ENCODE measurements at places on chromosomes 6 and 20.

DNA sequence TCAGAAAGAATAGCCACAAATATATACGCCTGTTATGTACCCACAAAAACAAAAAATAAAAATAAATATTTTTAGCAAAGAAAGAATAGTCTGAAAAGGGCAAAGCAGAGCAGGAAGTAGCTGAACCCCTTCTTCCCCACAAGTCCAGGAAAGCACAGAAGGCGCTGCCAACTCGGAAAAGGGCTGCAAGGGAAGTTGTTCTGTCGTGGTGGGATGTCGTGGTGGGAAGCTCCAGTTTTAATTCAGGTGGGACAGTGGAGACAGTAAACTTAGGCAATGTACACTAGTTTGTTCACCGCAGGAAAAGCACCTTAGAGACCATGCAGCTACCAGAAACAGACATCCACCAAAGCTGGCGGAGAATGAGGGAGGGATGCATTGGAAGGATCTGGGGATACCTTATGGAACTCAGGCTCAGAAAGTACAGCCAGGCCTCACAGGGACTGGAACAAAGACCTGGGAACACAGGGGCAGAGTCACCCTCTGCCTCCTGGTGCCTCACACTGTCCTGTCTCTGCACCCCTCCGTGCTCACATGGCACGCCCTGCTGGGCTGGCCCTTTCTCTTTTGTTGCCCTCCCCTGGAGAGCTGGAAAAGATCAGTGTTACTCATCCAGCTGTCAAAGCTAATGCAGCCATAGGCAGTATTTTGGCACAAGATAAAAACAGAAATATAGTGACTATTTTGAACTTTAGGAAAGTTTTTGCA is 3.3 kb upstream of the APMAP start:
- DNase-seq, result no peak

DNA sequence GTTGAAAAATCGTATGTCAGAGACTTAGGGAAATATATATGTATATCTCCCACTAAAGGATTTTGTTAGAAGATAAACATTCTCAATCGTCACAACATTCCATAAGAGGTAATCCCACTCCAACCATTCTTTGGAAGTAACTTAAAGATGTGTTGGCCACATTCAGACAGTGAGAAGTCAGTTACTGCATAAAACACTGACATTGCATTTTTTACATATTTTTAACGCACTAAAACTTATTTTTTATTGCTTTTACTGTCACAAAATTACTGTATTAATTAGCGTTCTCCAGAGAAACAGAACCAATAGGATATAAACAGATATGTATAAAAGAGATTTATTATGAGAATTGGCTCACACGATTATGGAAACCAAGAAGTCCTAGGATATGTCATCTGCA is 74.3 kb upstream of the VGLL2 start:
- DNase-seq, result no peak

- DNase-seq, result no peak
Measured at GRCh38 chr20:56163806-56164205, 84.7 kb upstream of the MC3R start.

GRCh38 chr20:3777716-3778629 is 3.3 kb downstream of the SPEF1 start:
- DNase-seq, result peak; percentile 28

DNA sequence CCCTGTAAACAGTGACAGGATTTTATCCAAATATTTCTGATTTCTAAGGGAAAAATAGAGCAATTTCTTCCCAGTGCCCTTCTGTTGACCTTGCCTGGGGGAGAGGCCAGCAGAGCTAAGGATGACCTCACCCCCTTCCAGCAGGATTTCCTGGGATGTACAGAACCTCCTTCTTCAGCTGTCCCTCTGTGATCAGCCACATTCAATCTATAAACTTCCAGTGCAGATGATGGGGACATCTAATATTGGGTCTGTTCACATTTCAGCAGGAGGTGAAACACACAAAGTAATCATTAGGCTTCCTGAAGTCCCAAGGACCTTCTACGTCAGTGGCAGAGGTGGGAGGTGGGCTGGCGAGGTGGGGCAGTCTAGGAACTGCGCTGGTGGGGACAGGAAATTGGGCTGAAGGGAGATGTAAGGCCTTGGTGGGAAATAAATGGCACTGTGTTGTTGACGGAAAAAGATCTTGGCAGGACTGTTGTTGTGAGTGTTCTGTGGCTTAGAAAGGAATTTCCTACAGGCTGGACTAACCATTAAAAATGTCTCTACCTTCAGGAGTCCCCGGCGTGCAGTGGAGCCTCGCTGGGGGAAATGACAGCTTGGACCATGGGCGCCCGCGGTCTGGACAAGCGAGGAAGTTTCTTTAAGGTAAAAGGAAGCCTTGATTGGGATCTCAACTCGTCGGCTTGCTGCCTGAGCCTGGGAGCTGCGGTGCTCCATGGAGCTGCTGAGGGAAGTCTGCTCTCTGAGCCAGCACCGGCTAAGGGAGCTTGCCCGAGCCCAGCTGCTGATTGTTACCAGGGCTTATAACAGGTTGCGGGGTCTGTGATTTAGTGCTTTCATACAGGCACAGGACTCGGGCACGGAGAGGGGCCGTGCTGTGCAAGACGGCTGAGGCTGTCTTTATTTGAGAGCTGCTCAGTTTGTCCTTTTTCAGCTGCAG is 127.9 kb upstream of the NAA20 start:
- DNase-seq, result no peak

- DNase-seq, result peak; percentile 19
Measured at GRCh38 chr20:50569864-50570836, 60.0 kb downstream of the PTPN1 start.

GRCh38 chr6:110095935-110096334 is 83.5 kb downstream of the WASF1 start:
- no peak for DNase-seq

- no peak for DNase-seq
Measured at GRCh38 chr20:13868331-13868730, 83.5 kb downstream of the NDUFAF5 start.

DNA sequence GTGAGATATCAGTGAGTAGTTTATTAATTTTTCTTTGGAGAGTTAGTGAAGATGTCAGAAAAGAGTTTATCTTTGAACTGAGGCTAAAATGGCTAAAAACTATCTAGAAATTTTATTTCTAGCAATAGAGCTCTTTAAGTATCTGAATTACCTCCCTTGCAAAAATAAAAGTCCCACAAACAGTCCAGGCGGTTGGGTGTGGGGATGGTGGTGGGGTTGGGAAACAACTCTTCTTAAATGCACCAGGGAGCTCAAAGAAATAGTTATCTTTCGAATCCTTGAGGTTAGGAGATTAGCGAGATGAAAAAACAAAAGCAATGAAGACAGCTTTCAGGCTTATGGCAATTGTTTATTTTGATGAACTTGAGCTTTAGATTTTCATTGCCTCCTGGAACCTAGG is 1299.1 kb upstream of the ADGRB3 start:
- DNase-seq, result no peak

DNA sequence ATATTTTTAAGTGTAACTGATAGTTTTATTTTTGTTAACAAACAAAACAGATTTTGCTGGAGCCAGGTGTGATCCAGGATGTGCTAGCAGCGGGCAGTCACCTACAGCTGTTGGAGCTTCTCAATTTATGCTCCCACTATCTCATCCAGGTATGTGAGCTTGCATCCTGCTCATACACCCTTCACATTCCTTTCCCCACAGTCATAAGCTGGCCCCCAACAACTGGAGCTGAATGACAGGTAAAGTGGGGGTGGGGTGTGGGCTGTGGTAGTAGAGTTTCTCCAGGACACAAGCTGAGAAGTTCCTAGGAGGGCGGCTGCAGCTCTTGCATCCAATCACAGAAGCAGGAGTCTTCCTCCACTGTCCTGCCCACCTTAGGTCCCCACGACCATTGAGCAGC is 140.1 kb downstream of the KLHL32 start:
- no peak for DNase-seq

DNA sequence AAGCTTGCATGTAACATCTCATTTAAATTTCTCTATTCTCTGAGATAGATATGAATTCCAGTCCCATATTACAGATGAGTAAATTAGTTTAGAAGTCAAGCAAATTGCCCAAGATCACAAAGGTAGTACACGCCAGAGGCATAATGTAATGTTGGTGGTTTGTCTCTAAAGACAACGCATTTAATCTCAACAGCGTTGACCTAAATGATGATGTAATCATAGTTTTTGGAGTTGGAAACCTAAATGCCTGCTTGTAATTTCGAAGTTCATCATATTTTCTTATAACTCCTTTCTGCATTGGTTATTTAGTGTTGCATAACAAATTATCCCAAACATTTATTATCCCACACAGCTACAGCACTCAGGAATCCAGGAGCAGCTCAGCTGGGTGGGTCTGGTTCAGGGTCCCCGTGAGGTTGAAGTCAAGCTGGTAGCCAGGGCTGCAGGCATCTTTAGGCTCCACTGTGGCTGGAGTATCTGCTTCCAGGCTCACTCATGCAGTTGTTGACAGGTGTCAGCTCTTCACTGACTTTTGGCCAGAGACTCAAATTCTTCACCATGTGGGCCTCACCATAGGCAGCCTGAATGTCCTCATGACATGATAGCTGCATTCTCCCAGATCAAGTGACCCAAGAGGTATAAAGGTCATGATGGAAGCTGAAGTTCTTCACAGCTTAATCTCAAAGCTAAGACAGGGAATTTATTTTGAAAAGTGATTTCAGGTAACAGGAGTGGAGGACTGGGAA is 122.0 kb upstream of the SPTLC3 start:
- no peak for DNase-seq

DNA sequence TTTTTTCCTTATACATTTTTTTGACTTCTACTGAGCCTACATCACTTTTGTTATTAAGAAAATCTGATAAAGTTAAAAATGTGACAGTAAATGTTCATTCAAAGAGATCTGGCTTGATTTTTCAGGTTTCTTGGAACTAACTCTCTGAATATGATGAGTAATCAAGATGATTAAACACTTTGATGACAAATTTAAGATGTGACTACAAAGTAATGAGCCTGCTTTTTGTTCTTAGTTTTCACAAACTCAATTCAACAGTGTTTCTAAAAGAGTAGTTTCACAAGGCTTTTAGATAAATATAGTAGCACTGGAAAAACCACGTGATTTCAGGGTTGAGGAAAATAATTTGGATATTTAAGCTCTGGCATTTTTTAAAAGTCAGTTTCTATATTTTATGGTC is 37.9 kb upstream of the HDDC2 start:
- no peak for DNase-seq

- no peak for DNase-seq
Measured at GRCh38 chr6:166556863-166557322, 29.6 kb downstream of the RAMACL start.

DNA sequence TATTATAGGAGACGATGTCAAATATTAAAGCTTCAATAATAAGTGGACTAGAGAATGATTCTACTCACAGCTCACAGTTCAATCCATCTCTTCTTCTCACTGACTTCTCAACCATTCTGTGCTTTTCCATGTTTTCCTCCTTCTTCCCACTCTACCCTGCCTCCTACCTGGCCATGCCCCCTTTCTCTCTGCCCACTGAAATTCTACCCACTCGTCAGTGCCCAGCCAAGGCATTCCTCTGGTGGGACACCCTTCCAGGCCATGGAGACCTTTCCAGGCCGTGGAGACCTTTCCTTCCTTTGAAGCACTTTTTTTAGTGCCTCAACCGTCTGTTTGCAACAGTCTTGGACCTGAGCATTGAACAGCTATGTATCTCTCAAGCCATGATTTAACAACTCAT is 18.5 kb downstream of the BACH2 start:
- no peak for DNase-seq

GRCh38 chr20:19785983-19786285 is 27.9 kb downstream of the RIN2 start:
- DNase-seq, result no peak

DNA sequence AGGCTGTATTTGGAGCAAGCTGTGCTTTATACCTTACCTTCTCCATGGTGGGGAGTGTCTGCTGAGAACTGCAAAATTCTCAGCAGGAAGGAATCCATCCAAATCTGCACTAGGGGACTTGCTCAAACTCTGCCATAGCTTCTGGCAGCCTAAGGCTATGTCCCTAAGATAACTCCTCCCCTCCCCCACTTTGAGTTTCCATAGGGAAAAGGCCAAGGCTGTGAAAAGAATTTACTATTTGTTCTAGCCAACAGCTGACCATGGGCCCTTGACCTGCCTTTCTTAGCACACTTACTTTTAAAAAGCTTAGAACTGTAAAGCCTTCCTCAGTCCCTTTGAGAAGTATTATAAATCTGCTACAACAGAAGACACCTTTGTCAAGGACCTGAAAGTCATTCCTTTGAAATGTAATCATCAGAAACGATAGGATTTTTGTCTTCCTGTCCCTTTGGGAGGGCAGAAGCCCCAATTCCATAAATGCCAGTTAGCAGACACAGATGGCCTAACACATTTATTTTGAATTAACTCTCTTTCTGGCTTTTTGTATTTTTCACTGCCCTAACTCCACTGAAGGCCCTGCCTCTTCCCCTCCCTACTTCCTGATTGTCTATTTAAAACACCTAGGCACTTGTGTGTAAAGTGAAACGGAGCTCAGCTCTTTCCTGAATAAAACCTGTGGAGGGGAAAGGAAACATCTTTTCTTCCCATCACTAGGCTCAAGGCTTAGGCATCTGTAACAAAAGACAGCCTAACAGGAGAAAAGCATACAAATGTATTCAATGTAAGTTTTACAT is 157.1 kb downstream of the AKAP7 start:
- DNase-seq, result no peak

DNA sequence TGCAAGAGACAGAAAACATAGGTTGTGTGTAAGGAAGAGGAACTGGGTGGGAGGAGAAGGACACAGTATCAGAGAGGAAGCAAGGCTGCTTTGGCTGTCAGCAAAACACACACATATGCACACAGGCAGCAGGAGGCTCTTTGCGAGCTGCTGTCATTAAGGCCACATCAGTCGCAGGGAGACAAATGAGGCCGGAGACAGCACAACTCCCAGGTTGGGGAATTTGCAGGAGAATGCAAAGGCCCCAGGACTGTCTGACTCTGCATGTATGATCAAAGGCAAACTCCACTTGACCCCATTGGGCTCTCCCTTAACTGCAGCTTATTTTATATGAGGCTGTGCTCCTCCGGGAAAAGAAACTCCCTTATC is 35.3 kb downstream of the METTL24 start:
- no peak for DNase-seq

GRCh38 chr6:134361011-134361410 is 43.1 kb upstream of the SGK1 start:
- no peak for DNase-seq

- DNase-seq, result no peak
Measured at GRCh38 chr6:110430236-110430635, 14.9 kb upstream of the DDO start.

- no peak for DNase-seq
Measured at GRCh38 chr6:113635222-113635986, 221.7 kb upstream of the MARCKS start.

GRCh38 chr6:168132531-168133167 is 53.6 kb upstream of the FRMD1 start:
- DNase-seq, result no peak

- no peak for DNase-seq
Measured at GRCh38 chr6:88268508-88268907, 102.4 kb upstream of the CNR1 start.

- DNase-seq, result no peak
Measured at GRCh38 chr6:16301511-16301910, 63.1 kb downstream of the GMPR start.

DNA sequence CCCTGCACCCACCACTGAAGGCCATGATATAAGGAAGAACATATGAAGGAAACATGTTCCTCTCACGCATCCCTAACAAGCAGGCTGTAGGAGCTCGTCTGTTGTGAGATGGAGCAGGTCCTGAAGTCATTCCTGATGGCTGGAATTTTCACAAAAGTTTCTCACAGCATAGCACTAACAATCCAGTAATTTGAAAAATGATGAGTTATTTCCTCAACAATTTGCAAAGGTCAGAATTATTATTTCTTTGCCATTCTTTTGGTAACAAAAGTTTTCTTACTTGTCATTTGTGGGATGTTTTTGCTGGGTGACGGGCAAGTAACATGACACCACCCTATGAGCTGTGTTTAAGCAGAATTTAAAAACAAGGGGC is 27.6 kb upstream of the FRMD1 start:
- no peak for DNase-seq

Data from activated CD4-positive, alpha-beta T cell treated with anti-CD3 and anti-CD28 coated beads, Interleukin-2, amount 50 U/mL, for 1 hour (primary cell).